ENCODE measurements at places on chromosomes 3 and 15. TPM values are rescaled to one million over a fixed set of nuclear protein-coding genes. Genes with fewer than 3 reads are reported as not detected.

DNA sequence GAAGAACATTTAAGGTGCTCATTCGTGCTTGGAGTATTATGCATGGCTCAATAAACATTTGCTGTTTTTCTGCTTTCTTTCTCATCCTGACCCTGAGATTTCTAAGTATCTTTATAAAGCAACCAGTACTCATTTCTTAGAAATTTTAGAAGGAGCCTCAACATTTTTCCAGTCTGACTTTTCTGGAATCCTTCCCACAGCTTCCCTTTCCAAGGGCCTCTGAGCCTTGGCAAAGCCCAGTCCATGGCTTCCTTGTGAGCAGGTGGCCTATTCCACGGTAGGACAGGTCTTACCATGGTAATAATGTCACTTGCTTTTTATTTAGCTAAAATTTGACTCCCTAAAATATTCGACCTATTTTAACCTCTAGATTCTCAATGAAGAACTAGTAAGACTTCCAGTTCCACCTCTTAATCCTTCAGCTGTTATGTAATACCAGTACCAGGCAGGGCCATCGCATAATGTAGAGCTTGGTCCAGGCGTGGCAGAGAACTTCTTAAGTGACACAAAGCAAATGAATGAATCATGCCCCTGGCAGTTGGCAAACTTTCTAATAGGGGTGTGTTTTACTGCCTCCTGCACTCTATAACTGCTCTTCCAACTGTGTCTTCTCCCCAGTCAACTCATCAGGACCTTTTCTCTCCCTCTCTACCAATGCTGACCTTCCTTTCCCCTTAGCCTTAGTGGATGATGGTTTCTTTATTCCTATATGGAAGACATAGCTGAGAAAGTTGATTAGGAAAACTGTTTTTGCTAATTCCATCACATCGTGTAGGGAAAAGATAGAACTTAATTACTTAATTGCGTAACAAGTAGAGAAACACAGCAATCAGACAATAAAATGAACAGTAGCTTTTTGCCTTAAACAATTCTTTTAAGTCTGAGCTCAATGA, 894 bp upstream of the TM4SF4 start:
- DNase-seq = peak; percentile 90

GRCh38 chr15:25243800-25244097, 195.1 kb downstream of the UBE3A start:
- DNase-seq = no peak

Gene SHF
- polyA plus RNA-seq = 0.70 TPM

Gene PDIA5
- polyA plus RNA-seq = 10.0 TPM

DNA sequence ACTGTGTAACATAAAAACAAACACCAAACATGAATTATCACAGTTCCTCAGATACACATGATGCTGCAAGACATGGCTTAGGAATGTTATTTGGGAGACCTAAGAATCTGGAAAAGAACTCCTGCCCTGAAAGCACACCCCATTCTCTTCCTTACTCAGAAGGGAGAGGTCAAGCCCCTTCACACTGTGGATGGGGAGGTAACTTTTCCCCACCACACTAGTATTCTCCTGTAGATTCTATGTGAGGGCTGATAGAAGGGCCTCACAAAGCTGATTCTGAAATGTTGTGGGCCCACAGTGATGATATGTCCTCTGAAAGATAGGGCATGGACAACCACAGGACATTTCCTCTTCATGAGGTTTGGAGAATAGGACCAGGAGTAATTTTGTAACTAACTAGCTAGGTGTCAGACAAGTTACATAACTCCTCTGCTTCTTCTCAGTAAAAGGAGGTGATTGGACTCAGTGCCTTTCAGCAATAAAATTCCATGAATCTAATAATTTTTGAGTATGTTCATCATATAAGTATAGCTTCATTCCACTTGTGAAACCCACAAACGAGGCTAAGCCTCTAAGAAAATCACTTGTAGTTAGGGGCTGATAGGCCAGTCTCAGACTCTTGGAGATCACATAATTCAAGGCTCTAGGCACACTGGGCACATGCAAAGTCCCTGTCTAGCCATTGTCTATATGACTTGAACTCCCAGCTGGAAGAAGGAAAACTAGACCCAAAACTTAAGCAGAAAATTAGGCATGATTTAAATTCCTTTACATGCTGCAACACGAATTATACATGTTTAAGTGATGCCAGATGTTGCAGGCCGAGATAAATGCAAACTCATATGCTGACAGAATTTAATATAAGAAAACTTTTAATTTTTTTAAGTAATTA, 7.5 kb downstream of the PTX3 start:
- DNase-seq = no peak

Gene RHOV
- polyA plus RNA-seq = not detected

- no peak for DNase-seq
Measured at GRCh38 chr3:155743606-155744005, 1.3 kb downstream of the PLCH1 start.

DNA sequence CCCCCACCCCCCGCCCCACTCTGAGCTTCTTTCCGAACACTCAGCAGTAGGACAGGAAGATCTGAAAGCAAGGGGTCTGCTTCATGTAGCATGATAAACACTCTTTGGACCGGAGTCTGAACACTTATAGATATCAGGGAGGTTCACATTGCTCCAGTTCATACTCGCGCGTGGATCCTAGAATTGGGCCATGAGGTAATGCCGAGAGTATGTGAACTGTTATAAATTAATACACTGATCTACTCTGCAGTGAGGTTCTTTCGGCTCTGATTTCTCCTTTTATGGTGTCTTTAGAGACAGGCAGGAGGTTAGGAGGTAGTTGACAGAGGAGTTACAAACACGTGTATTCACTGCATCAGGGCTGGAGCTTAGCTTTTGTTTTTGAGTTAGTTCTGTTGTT, 223.0 kb downstream of the THSD4 start:
- DNase-seq = no peak

GRCh38 chr3:139456386-139456785, 19.9 kb downstream of the RBP2 start:
- no peak for DNase-seq

DNA sequence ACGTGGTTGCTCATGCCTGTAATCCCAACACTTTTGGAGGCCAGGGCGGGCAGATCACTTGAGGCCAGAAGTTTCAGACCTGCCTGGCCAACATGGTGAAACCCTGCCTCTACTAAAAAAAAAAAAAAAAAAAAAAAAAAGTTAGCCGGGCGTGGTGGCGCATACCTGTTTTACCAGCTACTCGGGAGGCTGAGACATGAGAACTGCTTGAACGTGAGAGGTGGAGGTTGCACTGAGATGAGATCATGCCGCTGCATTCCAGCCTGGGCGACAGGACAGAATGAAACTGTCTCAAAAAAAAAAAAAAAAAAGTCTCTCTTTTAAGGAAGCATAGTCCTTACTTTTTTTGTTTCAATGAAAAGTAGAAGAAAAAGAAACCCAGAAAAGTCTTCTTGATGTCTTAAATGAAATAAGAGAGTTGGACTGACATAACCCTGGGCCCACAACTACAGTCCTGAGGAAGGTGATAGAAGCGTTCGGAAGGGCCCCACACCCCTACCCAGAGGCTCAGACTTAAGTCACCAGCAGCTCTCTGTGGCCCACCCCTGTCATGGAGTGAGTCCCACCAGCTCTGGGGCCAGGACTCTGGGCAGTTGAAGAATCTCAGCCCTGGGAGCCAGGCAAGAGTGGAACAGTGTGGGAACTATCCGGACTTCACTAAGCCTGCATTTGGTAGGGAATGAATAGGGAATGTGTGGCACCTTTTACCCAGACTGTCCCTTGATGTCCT, 2.6 kb downstream of the NME9 start:
- DNase-seq = no peak

GRCh38 chr3:164641071-164641470, 437.2 kb downstream of the SI start:
- DNase-seq = no peak

GRCh38 chr3:195255176-195255500, 15.8 kb downstream of the XXYLT1 start:
- DNase-seq = no peak

GRCh38 chr3:27358372-27358771, 10.8 kb downstream of the NEK10 start:
- no peak for DNase-seq

Gene ARNT2
- not detected for polyA plus RNA-seq

DNA sequence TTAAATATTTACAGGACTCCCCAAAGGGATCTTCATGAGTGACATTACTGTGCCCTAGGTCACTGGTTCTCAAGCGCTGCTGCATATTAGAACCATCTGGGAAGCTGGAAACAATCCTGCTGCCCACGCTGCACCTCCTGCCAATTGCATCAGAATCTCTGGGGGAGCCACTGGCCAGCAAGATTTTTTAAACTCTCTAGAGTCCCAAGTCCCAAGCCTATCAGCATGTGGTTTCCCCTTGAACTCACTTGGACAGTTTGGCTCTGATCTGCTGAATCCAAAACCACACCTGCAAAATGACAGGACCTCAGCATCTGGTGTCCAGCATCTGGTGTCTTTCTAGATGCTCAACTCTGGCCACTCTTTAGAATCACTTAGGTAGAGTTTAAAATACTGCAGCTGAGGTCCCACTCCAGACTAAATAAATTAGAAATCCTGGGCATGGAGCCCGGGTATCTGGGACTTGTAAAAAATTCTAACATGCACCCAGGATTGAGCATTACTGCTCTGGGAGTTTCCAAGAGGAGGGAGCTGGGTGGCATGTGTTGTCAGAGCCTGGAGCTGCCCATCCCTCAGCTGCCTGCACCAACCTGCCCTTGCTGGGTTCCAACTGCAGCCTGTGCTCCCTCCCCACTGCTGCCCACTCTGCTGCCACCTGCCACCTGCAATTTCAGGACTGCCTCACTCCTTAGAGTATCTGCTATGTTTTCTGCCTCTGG, 311.3 kb downstream of the SLC9A9 start:
- DNase-seq = no peak

Gene P2RY14
- 0.50 TPM for polyA plus RNA-seq

Gene TLR9
- not detected for polyA plus RNA-seq

Gene UPK1B
- not detected for polyA plus RNA-seq

DNA sequence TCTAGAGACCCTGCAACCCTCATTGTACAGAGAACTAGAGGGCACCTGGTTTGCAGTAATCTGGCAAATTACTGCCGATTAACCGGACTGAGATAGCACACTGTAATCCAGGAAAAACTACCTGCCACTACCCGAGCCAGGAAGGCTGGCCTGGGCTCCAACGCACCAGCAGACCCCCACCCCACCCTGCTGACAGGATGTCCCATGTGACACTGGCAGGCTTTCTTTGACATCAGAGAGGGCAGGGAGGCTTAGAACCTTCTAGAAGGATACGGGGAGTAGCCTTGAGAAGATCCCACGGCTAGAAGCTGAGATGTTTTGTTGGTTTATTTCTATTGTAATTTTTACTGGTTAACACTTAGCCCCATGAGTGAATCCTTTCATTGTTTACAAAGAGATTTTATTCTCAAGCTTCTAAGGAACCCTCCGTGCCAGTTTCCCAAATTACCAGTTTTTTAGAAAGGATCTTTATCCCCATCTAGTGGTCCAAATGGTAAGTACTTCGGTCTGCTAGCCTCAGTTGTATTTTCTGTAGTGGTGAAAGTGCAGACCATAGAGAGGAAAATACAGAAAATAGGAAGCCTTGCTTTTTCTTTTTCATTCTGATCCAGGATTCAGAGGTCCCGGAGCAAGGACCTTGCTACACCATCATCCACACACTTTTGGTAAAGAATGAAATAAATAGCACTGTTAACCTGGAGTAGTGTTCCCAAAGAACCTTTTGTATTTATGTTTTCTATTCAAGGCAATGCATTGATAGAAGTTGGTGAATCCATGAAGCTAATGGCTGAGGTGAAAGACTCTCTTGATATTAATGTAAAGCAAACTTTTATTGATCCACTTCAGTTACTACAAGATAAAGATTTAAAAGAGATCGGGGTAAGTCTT, 81.9 kb upstream of the ADAMTSL3 start:
- DNase-seq = no peak

GRCh38 chr3:197533927-197534725, 21.6 kb downstream of the BDH1 start:
- DNase-seq = no peak

DNA sequence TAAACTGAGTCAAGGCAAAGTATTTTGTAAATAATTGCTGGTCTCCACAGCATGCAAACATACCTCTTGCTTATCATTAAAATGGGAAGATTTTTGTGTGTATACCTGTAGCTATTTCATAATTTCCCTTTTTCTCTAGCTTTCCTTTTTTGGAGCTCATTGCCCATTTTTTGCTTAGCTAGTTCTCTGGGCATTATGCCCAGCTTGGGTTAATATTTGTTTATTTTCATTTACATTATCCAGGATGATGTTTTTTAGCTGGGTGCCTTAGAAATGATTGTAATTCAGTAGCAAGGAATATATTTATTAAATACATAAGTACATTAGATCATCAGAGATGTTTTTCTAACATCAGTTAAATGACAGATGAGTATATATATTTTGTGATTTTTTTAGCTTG, 1271.7 kb upstream of the GBE1 start:
- DNase-seq = no peak

- DNase-seq = peak; percentile 46
Measured at GRCh38 chr3:177810162-177810623, 612.9 kb upstream of the TBL1XR1 start.

Gene GNAI2
- 914 TPM for polyA plus RNA-seq

Gene MESP2
- polyA plus RNA-seq = 0.05 TPM

- no peak for DNase-seq
Measured at GRCh38 chr15:31276596-31277298, 49.9 kb upstream of the KLF13 start.

GRCh38 chr15:61118885-61119284, 110.2 kb downstream of the RORA start:
- DNase-seq = no peak

DNA sequence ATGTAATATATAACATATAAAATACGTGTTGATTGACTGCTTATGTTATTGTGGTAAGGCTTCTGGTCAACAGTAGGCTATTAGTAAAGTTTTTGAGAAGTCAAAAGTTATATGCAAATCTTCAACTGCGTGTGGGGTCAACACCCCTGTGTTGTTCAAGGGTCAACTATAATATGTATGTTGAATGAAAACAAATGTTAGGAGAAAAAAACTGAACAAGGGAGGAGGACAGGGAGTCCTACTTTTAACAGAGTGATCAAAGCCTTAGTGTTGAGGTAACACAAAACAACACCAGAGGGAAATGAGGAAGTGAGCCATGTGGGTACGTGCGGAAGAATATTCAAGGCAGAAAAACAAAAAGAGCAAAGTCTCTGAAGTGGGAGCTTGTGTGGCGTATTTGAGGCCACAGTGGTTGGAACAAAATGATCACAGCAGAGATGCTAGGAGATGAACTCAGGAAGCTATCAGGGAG, 62.5 kb downstream of the SFMBT1 start:
- DNase-seq = peak; percentile 58

GRCh38 chr3:113279686-113280085, 68.3 kb downstream of the BOC start:
- no peak for DNase-seq

All from CD14-positive monocyte (primary cell).